NCI-H1436 (cell line): ENCODE measurements at places on chromosomes 1 and 21.

- DNase-seq, result no peak
Observed at GRCh38 chr1:23283667-23284602, 60.1 kb downstream of the HNRNPR start.

GRCh38 chr1:210441028-210441427 is 112.3 kb downstream of the HHAT start:
- peak; percentile 5 for DNase-seq

GRCh38 chr1:147882535-147882934 is 20.1 kb upstream of the GJA8 start:
- DNase-seq, result no peak

DNA sequence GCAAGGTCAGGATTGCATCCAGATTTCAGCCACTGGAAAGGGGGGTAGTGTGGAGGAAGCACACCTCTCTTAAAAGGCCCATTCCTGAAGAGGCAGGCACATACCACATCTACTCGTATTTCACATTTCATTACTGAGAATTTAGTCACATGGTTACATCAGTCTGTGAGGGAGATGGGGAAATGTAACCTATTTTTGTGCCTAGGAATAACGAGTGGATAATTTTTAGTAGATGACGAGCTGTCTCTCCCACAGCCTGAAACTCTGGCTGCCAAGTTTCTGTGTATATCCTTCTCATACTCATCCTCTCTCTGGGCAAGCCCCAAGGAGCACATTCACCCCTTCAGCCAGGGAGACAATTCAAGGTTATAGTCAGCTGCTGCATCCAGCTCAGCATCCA is 10.3 kb upstream of the C21orf91 start:
- no peak for DNase-seq
